ENCODE measurements at places on chromosomes 7 and 10. TPM values are rescaled to one million over a fixed set of nuclear protein-coding genes. Genes with fewer than 3 reads are reported as not detected.

DNA sequence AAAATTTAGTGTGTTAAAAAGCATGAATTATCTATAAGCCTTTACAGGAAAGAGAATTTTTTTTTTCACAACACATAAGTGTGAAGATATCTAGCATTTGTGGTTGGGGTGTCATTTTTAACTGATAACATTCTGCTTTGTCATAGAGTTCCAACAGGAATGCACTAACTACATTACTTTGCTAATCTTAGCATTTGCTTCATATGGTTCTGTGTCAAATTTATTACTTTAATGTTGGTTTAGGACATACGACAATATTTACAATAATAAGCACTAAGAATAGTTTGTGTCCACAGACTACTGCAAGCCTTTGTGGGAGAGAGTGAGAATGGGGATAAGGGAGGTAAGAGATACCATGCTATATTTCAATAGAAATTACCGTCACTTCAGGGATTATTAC lies 40.6 kb upstream of the MAGI2 start:
- H3K4me3 ChIP-seq, result no peak overlapping the region
- DNase-seq, result no peak
- H3K36me3 ChIP-seq, result no peaks in the 10 kb centered on the region
- H3K4me1 ChIP-seq, result no peaks in the 10 kb centered on the region
- H3K27me3 ChIP-seq, result no peaks in the 10 kb centered on the region
- no peak overlapping the region for H3K27ac ChIP-seq

GRCh38 chr10:90589825-90590224 lies 268.0 kb downstream of the HTR7 start:
- H3K4me1 ChIP-seq, result no peaks in the 10 kb centered on the region
- no peak for DNase-seq
- H3K27ac ChIP-seq, result no peak overlapping the region
- no peak overlapping the region for H3K4me3 ChIP-seq
- H3K36me3 ChIP-seq, result no peaks in the 10 kb centered on the region

- DNase-seq, result no peak
- no peaks in the 10 kb centered on the region for H3K36me3 ChIP-seq
- H3K27ac ChIP-seq, result no peak overlapping the region
- peaks cover 9% of the 10 kb centered on the region for H3K4me1 ChIP-seq
These were observed 27.6 kb downstream of the SPAG6 start for GRCh38 chr10:22372917-22373316.

Gene IMPDH1
- total RNA-seq, result 52.9 TPM

DNA sequence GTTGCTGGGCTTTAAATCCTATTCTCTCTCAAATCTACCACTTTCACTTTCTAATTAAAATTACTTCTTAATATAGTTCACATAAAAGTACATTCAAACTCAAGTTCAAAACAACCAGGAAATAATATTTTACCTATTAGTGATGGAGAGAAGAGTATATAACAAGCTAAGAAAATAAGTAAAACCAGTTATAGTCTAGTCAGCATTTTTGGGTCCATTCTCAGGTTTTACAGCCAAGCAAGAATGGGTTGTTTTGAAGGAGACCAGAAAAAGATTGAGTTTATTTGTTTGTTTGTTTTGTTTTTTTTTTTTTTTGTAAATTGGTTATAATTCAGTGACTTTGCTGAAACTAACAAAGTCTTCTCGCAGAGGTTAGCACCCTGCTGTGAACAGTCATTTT lies 106.3 kb upstream of the PTPRZ1 start:
- H3K4me3 ChIP-seq, result no peak overlapping the region
- H3K36me3 ChIP-seq, result no peaks in the 10 kb centered on the region
- H3K27me3 ChIP-seq, result no peaks in the 10 kb centered on the region
- no peak for DNase-seq
- no peaks in the 10 kb centered on the region for H3K4me1 ChIP-seq
- H3K27ac ChIP-seq, result no peak overlapping the region

Gene EMX2
- total RNA-seq, result not detected

DNA sequence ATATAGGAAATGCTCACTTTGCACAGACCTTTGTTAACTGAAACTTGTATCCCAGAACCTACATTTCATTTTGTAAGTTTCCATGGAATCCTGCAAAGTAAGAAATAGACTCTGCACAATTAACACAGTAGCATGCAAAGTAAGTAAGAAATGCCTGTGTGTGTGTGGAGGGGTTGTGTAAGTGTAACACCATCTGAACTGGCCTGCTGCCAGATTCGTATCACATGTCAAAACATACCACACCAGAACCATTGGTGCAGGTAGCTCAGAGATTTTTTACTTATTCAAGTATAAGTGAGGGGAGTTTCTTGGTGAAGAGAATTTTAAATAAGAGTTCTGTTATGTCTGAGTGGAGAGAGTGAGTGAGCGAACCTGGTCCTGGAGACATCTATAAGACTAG lies 17.9 kb upstream of the DDX21 start:
- H3K27ac ChIP-seq, result no peak overlapping the region
- no peak for DNase-seq
- peaks cover 18% of the 10 kb centered on the region for H3K36me3 ChIP-seq
- no peak overlapping the region for H3K4me3 ChIP-seq

All from activated CD4-positive, alpha-beta memory T cell treated with anti-CD3 and anti-CD28 coated beads for 36 hours (primary cell).